GM23338 (cell line): ENCODE measurements at places on chromosomes 16 and 17.

DNA sequence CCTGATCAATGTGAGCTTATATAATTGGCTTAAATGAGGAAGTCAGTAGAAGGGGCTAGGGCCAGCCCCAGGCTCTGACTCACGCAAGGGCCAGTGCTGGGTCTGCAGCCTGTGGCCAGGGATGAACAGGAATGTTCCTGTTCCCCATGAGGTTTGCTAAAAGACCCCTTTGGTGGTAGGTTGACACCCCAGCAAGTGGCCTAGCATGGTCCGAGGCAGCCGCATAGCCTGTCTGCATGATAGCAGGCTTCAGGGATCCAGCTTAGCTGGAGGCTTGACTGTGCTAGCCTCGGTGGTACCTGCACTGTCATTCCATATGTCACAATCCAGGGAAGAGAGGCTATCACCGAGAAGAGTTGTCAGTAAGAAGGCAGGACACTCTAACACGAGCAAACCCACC is 23.5 kb downstream of the TRIM25 start:
- no peak for DNase-seq

DNA sequence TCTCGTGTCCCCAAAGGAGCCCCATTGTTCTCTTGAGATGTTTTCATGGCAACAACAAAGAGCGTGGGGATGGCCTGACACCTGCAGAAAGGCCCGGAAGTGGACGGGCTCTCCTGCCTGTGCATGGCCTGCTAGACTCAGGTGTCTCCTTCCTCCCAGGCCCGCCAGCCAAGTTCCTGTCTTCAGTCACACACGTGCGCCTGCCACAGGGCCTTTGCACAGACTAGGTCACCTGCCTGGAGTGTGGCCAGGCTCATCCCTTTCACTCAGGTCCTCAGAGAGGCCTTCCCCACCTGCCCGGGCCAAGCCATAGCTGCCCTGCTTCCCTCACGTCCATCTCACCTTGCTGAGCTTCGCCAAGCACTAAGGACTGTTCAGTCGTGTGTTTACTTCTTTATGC is 300.9 kb downstream of the FOXL1 start:
- no peak for DNase-seq

DNA sequence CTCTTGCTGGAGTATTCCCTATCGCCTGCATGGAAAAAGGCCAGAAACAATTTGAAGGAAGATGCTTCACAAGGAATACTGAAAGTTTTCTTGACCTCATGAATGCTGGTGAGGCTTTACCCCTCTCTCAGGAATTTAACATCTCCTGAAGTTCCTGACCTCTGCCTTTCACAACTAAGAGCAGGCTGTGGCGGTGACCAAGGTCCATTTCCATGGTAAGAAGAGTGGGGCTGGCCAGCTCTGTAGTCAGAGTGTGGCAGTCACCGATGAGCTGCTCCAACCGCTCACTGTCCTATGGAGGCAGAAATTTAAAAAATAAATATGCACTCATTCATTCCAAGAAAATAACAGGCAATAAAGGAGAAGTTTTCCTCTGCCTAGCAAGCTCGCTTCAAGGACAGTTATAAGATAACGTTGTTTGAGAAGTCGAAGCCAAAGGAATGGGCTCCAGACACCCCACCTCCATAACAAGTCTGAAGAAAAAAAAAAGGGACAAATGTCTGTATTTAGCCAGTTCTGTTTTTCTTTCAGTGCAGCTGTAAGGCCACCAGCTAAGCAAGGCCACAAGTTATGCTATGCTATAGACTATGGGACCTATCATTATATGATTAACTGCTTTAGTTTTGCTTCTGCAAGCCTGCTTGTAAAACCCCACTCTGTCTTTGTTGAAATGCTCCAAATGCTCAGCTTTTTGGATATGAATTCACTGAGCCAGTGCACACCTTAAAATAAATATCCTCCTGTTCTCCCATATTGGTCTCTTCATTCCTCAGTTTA is 6.0 kb upstream of the CCL4L2 start:
- DNase-seq: no peak

- DNase-seq: peak; percentile 30
Measured at GRCh38 chr16:24745791-24746190, 16.3 kb downstream of the TNRC6A start.

- DNase-seq: peak; percentile 12
Measured at GRCh38 chr17:64615028-64615677, 47.0 kb downstream of the SMURF2 start.

- no peak for DNase-seq
Measured at GRCh38 chr17:31915456-31916100, 14.1 kb upstream of the UTP6 start.
